Frontal cortex (tissue), 4 donors: ENCODE measurements at places on chromosomes 5 and 9.

DNA sequence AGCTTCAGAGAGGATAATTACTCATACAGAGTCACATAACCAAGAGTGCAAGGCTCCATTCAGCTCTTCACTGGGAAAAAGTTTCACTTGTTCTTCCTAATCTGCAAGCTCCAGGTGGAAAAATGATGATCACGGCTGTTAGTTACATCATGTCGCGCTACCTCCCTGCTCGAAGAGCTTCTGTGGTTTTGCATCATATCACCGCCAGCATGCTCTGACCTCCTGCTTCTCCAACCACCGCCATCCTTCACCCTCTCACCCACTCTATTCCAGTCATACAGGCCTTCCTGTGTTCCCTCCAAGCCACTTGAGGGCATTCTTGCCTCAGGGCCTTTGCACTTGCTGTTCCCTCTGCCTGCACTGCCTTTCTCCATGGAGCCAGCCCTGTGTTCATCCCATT is 47.1 kb downstream of the COL27A1 start:
- DNase-seq = no peak

DNA sequence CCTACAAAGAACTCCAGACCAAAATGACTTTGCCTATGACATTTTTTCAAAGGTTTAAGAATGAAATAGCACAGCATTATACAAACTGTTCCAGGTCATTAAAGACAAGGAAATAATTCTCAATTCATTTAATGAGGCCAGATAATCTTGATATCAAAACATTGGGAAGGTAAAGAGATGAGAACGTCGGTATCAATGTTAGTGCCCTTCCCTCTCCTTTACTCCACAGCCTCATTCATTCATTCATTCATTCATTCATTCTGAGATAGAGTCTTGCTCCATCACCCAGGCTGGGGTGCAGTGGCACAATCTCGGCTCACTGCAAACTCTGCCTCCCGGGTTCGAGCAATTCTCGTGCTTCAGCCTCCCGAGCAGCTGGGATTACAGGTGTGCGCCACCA is 64.0 kb downstream of the NACC2 start:
- DNase-seq = no peak

GRCh38 chr9:69019808-69020207 is 5.9 kb upstream of the PRKACG start:
- no peak for DNase-seq

DNA sequence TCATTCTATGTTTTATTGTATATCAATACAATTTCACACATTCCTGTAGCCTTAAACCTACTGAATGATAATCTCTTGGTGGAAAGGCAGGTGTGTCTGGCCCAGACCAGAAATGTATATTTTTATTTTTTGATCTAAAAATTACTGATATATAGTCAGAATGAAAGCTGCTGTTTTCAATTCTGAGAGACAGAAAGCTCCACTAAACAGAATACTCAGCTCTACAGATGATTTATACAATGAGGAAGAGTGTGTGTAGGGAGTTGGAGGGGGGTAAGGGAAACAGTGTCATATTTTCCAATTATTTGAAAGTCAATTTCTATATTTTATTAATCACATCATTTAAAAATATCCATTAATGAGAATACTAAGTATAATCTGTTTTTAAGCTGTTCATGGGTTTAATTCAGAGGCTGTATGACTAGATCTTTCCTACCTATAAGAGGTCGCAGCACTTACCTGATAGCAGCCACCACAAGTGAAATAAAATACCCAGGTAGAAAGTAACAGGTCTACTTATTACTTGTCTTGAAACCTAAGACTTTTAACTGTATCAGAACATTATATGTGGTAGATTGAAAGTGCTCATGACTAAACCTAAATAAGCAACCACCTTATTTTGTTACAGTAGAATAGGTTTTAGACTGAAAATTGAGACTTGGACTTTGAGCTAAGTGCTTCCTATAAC is 183.4 kb downstream of the TMC1 start:
- no peak for DNase-seq

- DNase-seq = no peak
These were observed 835 bp upstream of the DND1 start for GRCh38 chr5:140674211-140674610.

DNA sequence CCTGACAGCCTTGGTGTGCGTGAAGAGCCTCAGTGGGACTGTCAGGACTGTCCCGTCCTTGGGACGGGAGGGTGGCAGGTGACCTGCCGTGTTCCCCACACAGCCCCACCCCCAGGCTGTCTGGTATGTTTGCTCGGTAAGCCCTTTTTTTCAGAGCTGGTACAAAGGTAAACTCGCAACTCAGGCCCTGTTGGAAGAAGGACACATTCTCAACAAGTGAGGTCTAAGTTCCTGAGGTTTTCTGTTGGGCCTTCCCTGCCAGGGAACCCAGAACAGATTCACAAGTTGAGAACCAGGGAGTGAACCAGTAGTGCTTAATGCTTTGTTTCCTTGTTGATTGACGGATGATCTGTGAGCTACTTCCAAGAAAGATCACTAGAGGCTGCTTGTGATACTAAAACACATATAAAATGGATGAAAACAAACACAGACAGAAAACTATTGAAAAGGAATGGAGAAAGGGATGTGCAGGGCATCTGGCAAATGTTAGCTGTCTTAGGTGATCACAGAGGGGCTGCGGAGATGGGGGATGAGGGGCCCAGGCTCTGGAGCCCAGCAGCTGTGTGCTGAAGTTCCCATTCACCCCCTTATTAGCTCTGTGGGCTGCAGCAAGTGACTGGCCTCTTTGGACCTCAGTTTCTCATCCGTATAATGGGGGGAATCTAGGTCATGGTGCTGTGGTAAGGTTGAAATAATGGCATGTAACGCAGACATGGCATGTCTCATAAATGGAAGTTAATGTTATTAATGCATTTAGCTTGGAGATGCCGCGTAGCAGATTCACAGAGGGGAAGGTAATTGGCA is 2.7 kb downstream of the NDST1 start:
- DNase-seq = no peak
